NCI-H524 (cell line): ENCODE measurements at places on chromosomes 5 and 9.

DNA sequence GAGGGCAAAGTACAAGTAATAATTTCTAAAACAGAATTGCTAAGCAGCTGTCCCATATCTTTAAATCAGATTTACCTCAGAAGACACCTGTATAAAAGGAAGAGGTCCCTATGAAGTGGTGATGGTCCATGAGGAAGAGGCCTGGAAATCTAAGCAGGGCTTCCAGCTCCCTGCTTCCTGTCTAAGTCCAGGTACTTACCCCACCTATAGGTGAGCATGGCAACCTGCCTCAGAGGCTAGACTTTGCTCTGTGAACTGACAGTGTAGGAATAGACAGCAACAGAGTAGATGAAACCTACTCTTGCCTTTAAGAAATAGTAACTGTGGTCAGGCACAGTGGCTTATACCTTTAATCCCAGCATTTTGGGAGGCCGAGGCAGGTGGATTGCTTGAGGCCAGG, 55.8 kb upstream of the ARRDC3 start:
- no peak for DNase-seq

GRCh38 chr5:171700318-171700912, 85.2 kb upstream of the SMIM23 start:
- DNase-seq, result no peak

DNA sequence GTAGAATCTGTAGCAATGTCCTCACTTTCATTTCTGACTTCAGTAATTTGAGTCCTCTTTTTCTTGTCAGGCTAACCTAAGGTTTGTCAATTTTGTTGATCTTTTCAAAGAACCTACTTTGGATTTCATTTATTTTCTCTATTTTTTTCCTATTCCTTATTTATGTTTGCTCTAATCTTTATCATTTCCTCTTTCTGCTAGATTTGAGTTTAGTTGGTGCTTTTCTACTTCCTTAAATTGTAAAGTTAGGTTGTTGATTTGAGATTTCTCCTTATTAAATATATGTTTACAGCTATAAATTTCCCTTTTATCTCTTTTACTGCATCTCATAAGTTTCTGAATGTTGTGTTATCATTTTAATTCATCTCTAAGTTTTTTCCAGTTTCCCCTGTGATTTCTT, 75.1 kb upstream of the FAM120A start:
- DNase-seq, result no peak

- DNase-seq, result no peak
Measured at GRCh38 chr9:83339435-83339834, 198.8 kb downstream of the FRMD3 start.

DNA sequence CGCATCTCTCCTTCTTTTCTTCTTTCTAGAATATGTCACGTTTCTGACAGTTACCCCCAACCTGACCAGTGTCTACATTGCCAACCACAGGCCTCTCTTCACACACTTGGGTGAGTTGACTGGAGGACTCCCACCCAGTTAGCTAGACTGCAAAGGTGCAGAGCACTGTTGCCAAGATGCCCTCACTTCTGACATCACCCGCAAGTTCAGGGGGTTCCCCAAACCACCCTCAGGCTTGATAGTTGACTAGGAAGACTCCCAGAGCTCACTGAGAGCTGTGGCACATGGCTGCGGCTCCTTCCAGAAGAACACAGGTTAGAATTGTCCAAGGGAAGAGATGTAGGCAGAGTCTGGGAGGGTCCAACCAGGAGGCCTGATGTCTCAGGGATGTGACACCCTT, 17.2 kb downstream of the ADAMTS13 start:
- DNase-seq, result no peak

GRCh38 chr5:178080618-178081410, 32.5 kb upstream of the N4BP3 start:
- DNase-seq, result no peak

DNA sequence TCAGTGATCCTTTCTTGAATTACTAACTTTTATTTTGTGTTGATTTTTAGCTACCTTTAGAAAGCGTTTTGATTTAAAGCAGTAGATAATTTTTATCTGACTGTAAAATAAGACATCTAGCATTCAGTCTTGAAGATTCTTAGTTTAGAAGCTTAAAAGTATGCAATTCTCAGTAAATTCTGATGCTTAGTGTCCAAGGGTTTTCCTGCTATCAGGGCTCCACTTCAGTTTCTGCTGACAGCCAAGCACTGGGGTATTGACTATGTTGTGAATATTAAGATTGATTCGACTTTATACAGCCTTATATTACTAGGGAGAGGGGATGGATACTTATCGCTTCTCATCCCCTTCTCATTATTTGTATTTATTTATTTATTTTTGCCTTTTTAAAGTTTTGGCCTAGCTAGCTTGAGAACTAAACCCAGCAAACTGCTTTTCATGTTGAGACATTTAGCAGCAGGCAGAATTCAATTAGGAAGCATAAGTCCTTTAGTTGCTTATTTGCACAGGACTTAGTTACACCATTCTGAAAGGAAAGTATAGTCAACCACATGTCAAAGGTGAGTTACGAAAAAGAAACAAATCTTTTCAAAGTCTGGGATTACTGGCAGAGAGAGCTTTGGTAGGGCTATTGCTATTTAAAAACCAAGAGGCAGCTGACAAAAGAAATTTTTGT, 2.9 kb downstream of the PBX3 start:
- DNase-seq, result no peak

- DNase-seq, result no peak
Measured at GRCh38 chr5:8906303-8906967, 639.4 kb downstream of the SEMA5A start.

- DNase-seq, result no peak
Measured at GRCh38 chr9:107982745-107983144, 493.2 kb upstream of the KLF4 start.

- no peak for DNase-seq
Measured at GRCh38 chr5:10564838-10565784, 1.2 kb downstream of the ANKRD33B start.

GRCh38 chr9:88578121-88579049, 43.4 kb downstream of the NXNL2 start:
- DNase-seq, result no peak

GRCh38 chr5:173792781-173793547, 95.2 kb upstream of the CPEB4 start:
- no peak for DNase-seq

DNA sequence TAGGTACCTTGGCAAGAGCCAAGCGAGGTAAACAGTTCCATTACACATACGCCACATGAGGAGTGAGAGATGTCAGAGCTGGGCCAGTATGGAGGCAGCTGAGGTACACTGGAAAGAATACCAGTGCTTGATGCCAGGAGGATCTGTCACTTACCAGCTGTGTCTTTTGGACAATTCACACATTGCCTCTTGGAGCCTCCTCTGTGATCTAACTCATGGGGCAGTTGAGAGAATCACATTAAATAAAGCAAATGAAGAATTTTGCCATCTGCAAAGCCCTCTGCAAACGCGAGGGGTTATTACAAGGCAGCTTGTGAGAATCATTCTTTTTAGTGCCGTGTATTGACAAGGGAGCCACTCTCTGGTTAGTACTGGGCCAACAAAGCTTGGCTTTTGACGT, 429.7 kb upstream of the KLF4 start:
- DNase-seq, result no peak

DNA sequence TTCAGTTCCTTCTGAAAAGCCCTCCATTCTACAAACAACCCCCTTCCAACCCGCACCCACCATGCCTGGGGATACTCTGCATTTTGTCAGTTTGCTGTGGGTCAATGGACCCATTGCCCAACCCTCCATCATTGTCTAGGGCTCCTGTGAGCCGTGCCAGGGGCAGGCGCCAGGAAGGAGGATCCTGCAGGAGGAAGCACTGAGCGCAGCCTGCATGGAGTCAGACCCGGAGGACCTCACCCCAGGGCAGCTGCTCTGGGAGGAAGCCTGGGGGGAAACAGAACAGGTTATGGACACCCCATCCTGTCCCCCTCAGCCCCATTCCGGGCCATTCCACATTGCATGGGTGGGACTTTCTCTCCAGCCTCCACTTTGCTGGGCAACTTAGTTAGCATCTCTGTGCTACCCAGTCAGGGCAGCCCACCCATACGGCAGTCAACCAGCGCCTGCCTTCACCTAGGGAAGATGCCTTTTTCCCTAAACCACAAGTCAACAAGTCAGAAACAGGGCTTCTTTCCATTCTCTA, 48.6 kb upstream of the VDAC1 start:
- no peak for DNase-seq

GRCh38 chr5:168897387-168898122, 318.4 kb upstream of the PANK3 start:
- no peak for DNase-seq

- DNase-seq, result no peak
Measured at GRCh38 chr5:93886098-93886806, 144.9 kb upstream of the POU5F2 start.

DNA sequence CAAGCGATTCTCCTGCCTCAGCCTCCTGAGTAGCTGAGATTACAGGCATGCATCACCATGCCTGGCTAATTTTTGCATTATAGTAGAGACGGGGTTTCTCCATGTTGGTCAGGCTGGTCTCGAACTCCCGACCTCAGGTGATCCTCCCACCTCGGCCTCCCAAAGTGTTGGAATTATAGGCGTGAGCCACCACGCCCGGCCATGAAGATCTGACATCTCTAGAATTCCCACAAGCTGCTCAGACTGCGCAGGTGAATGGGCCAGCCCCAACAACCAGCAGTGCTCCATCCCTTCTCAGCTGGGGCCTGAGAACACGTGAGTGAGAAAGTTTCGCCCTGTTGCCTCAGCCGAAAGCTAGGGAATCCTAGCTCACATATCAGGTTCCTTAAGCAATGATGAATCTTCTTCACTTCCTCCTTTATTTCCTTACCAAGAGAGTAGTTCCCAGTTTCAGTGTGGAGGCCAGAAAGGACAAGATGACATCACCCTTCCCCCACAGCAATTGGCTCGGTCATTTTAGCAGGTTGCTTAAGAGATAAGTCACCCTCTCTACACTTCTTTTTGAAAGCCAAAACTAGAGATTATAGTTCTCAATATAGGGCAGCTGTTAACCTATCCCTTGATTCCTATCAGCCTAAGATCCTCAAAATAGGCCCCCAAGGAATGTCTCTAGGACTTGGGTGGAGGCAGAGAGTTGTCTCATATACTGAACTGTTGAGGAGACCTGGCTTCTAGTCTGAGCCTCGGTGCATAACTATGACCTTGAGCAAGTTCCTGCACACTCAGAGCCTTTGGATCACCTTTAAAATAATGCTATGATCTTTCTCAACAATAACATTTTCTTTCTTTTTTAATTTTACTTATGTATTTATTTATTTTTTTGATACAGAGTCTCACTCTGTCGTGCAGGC, 23.9 kb upstream of the PPP2CA start:
- peak; percentile 19 for DNase-seq

DNA sequence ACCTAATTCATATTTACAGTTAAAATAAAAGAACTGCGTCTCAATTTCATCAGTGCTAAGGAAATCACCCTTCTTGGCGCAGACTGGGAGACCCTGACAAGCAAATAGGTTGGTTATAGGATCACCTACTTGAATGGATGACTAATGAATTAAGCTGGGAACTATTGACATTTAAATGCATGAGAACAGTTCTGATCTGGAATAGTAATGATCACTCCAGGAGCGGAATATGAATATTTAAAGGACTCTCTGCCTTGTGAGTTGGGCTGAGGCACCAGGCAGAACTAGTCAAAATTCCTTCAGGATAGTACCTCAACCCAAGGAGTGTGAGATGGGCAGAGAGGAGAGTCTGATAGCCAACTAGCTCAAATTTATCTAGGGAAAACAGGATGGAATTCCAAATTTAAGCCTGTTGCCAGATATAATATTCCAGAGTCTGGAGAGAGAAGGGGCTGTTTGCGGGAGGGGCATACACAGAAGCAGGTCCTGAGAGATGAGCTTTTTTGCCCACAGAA, 364.4 kb downstream of the CSNK1G3 start:
- no peak for DNase-seq

- no peak for DNase-seq
Measured at GRCh38 chr5:139395844-139396640, 1.1 kb upstream of the PROB1 start.
